AML-193 (cell line): ENCODE measurements at places on chromosomes 6 and 20.
A peak's percentile ranks its signal among the peaks of the same experiment; 100 is the strongest.

DNA sequence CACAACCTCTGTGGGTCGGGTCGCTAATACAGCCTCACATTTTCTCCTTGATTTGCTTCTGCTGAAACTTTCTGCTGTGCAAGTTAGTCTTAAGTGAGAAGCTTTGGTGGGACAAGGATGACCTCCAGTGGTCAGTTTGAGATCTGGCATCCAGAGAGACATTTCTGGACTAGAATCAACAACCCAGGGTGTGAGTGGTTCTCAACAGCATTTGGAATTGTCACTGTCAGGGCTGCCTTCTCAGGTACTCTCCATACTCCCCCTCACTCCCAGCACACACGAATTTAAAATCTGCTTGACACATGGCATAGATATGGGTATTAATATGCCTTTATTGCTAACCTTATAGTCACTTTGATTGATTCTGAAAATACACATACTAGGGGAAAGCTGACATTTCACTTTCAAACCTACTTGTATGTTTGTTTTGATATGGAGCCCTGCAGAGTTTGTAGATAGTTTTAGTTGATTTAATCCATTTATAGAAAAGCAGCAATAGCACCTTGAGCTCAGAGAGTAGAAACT is 13.2 kb downstream of the OTOR start:
- DNase-seq = peak; percentile 50

DNA sequence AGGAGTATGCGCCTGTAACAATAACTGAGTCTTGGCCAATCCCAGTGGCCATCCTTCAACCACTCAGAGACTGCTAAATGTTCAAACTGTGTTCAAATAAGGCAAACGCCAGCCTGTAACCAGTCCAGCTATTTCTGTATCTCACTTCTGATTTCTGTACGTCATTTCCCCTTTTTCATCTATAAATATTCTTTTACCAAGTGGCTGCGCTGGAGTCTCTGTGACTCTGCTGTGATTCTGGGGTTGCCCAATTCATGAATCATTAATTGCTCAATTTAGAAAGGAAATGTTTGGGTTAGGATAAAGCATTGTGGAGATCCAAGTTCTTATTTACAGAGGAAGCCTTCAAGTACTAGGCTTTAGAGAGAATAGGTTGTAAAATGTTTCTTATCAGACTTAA is 89.8 kb upstream of the UST start:
- no peak for DNase-seq

- no peak for DNase-seq
Observed at GRCh38 chr20:59636766-59637370, 32.5 kb downstream of the PHACTR3 start.

- DNase-seq = no peak
Observed at GRCh38 chr20:59604741-59605600, 631 bp downstream of the PHACTR3 start.

GRCh38 chr6:26223228-26223627 is 136.0 kb downstream of the HFE start:
- no peak for DNase-seq

DNA sequence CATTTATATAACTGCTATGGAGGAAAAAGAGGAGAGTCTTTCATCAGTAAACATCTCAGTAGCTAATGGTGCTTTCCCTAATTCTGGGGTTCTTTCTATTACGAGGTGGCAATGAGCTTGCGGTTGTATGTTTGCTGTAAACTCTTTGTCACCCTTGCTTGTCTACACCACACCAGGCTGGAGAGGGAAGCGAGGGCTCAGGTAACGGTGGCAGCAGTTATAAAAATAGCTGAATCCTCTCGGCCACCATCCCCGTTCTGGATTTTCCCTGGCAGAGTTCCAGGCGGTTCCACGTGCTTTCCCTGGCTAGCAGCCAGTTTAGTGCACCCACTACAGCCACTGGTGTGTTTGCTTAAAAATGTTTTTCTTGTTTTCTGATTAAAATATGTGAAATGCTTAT is 39.0 kb downstream of the MAS1 start:
- DNase-seq = no peak

DNA sequence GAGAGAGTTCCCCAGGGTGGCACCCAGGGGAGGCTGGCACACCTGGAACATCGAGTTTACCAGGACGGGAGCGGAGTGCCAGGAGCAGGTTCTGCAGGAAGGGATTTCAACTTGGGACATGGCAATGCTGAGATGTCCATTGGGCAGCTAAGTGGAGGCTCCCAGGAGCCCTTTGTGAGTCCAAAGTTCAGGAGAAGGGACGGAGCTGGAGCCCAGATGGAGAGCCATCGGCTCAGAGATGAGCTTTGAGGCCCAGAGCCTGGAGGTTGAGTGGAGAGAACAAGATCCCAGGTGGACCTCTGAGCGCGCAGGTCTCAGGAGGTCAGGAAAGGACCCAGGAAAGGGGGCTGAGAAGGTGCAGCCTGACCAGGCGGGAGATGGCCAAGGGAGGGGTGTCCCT is 67.5 kb upstream of the AFDN start:
- no peak for DNase-seq

DNA sequence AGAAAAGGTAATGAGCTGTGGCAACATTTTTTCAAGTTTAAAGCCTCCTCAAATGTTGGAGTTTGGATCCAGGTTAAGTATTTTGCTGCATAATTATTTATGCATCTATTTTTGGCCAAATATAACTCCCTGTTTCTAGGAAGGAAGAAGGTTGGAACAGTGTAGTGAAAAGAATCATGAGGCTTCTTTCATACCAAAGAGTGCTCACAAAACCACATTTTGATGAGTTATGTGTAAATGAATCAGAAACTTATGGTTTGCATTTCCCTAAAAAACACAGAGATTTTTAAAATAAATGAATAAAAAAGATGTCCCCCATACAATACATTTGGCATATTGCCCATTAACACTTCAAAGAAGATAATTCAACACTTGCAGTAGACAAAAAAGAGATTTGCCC is 246.9 kb upstream of the PRDM1 start:
- DNase-seq = no peak

GRCh38 chr20:63702751-63703470 is 4.9 kb downstream of the ARFRP1 start:
- no peak for DNase-seq

DNA sequence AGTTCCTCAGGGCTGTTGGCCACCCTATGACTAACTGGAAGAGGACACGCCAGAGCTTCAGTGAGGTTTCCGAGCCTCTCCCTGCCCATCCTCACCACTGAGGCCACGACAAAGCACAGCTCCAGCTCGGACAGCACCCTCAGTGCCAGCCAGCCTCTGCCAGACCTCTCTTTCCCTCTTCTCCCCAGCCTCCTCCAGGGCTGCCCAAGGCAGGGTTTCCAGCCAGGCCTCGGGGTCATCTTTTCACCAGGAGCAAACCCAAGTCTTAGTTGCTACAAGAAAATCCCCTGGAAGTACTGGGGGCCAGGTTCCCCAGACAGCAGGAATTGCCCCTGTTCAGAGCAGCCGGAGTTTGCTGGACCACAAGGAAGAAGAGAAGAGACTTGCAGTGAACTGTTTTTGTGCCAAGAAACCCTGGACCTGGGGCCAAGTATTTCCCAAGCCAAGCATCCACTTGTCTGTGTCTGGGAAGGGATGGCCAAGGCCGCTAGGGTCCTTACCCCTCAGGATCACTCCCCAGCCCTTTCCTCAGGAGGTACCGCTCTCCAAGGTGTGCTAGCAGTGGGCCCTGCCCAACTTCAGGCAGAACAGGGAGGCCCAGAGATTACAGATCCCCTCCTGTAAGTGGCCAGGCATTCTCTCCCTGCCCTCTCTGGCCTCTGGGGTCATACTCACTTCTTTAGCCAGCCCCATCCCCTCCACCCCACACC is 41.6 kb downstream of the PLAGL2 start:
- DNase-seq = no peak

DNA sequence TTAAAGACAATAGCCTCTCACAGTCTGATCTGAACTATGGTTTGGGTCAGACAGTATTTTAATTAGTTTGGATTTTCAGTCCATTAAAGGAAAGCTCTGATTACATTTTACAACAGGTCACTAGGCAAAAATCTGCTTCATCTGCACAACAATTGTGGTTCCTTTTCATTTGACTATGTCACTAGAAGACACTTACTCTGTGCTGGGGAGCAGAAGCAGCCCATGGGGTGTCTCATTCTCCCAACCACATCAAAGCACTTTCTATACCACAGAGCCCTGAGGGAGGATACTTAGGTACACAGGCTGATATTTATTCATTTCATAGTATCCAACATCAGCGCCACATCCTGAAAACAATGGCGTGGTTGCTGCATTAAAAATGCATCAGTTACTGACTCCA is 36.6 kb upstream of the HDAC2 start:
- no peak for DNase-seq

GRCh38 chr20:62678553-62678952 is 30.1 kb upstream of the NTSR1 start:
- DNase-seq = peak; percentile 93

GRCh38 chr20:57025666-57026224 is 240.7 kb downstream of the BMP7 start:
- DNase-seq = no peak

GRCh38 chr6:56017198-56017597 is 141.8 kb upstream of the BMP5 start:
- DNase-seq = no peak

DNA sequence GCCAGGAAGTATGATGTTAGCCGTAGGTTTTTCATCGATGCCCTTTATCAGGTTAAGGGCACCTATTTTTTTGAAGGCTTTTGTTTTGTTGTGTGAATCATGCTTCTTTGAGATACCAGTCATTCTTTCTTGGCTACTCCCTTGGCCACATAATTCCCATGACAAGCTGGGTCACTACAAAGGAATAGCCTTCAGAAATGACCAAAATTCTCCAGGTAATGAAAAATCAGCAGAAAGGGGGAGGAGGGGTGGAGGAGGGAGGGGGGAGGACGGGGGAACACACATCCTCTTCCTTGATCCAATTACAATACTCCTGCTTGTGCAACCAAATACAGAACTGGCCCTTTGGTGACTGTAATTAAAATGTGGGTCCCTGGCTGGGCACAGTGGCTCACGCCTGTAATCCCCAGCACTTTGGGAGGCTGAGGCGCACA is 21.7 kb upstream of the TGM2 start:
- DNase-seq = no peak

- DNase-seq = no peak
Observed at GRCh38 chr20:44644667-44645131, 6.8 kb downstream of the ADA start.

DNA sequence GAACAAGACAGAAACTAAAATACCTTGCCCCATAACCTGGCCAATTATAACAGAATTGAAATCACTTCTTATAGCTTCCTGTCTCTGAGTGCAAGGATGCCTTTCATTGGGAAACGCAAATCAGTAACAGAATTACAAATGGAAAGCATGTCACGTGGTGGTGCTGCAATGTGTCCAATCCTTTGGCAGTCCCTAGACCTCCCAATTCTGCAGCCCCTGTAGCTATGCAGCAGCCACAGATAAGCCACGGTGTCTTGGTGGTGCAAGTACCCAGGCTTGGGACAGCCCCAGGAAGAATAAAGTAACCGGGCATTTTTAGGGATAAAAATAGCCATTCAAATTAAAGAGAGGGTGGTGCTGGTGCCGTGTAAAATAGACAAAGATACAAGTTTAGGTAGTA is 134.6 kb upstream of the CCN2 start:
- DNase-seq = no peak

- DNase-seq = no peak
Observed at GRCh38 chr6:42715871-42716270, 6.5 kb downstream of the PRPH2 start.

DNA sequence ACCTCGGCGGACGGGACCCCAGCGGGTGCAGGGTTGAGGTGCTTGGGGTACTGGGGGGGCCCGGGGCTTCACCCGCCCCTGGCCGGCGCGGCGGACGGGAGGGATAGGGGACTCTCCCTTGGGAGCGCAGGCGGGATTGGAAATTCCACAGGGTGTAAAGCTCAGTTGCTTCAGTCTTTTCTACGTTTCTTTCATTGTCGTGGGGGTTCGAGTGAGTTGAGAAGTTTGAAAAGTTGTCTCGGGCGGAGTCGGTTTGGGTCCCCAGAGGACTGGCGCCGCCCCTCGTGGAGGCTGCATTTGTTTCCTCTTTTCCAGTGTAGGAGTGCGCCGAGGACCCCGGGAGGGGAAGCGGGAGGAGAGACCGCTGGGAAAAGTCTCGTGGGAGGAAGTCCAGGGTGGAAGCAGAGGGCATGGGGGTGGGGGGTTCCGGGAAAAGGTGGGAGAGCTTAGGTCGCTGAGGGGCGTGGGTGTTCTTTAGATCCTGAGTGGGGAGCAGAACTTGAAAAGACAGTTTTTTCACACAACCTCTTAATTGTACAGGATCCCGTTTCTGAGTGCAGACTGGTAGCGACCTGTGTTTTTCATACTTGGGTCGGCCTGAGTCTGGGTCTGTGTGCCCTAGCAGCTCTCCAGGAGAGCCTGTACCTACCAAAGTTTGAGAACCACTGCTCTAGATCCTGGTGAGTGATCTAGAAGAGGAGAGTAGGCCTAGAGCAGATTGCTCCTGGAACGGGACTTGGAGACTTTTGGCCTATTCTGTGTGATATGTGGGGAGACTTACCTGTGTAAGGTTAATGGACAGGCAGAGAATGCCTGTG is 495 bp downstream of the FAM83B start:
- no peak for DNase-seq

GRCh38 chr6:4294636-4295035 is 159.3 kb upstream of the ECI2 start:
- DNase-seq = no peak

DNA sequence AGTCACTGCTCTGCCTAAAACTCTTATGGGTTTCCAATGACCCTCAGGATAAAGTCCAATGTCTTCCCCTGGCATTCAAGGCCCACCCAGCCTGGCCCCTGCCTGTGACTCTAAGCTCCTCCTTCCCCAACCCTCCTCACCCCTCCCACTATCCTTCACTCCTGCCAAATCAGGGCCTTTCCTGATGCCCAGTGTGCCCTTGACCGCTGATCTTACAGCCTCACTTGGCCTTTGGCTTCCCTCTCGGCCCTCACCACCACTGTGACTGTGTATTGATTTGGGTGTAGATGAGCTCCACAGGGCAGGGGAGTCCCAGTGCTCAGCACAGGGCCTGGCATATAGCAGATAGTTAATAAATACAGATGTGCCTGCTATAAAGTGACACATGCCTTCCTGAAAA is 115.7 kb downstream of the TOX2 start:
- no peak for DNase-seq
